ENCODE measurements at places on chromosomes 16 and 17.
A peak's percentile ranks its signal among the peaks of the same experiment; 100 is the strongest.

DNA sequence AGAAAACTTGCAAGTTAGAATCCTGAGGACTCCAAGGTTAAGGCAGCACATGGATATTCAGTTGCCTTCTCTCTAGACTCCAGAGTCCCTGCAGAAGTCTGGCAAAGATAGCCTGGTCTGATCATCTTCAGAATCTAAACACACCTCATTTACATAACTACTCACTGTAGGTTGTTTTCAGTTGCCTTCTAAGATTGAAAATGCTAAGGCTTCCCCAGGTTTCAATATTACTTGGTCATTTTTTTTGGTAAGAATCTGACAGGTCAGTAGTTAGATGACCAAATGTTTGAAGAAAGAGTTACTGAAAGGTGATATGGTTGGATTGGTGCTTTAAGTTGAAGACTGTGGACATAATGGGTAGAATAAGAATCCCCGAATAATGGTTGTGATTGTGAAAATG is 205.4 kb upstream of the KCNJ16 start:
- DNase-seq: no peak

DNA sequence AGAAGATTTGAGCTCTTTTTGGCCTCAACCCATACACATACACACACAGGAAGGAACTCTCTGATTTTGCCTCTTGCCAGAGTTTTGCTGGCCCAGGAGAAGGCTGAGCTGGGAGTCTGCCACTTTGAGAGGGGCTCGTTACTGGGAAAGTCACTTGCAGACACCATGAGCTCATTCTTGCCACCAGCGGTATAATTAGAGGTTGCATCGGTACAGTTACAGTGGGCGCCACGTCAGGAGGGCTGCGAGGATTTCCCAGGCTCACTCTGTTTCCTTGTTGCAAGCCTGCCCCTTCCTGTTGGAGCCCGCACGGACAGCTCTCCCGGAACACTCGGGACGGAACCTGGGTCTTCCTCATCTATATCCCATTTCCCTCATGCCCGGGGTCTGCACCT is 3.1 kb upstream of the SDK2 start:
- peak; percentile 7 for DNase-seq

DNA sequence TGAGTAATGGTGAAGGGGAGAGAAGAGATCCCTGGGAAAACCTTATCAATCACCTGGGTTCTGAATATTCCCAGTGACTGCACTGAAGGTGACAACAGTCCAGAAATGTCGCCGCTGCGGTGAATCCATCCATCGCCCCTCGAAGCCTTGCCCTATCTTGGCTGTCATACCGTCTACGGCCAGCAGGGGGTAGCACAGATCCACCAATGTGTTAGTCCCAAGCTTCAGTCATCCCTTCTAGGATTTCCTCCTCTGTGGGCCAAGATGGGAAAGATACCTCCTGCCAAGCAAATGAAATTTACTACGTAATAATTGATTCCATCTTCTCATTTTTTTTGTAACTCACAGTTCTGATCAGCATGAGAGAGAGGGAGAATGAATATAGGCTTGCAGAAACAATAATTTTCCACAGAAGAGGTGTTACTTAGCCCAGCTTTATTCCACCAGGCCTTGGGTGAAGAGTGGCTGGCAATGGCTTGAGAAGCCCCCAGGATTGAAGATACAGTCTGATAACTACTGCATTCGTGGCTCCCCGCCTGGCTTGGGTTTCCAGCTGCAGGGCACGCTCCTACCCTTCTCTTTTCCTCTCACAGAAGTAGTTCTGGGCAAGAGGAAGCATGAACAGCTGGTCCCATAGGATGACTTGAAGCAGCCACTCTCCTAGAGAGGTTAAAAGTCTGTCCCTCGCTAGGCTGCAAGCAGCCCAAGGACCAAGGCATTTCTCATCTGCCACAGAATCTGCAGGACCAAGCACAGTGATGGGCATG is 2.6 kb upstream of the FMNL1 start:
- DNase-seq: peak; percentile 48

DNA sequence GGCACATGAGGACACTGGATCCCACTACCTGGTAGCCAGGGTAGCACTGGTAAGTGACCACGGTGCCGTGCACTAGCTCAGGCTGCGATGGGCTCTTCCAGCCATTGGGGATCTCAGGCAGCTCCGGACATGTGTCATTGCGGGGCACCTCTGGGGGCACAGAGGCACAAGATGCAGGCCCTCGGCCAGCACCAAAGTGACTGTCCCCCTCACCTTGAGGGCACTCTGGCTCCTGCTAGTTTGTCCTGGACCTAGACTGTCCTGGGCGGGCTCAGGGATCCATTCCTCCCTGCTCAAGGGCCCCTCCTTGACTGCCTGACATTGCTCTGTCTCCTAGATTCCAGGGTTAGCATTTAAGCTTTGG is 6.7 kb upstream of the PHF12 start:
- no peak for DNase-seq

GRCh38 chr16:54174201-54174600 is 112.4 kb downstream of the IRX3 start:
- DNase-seq: no peak

DNA sequence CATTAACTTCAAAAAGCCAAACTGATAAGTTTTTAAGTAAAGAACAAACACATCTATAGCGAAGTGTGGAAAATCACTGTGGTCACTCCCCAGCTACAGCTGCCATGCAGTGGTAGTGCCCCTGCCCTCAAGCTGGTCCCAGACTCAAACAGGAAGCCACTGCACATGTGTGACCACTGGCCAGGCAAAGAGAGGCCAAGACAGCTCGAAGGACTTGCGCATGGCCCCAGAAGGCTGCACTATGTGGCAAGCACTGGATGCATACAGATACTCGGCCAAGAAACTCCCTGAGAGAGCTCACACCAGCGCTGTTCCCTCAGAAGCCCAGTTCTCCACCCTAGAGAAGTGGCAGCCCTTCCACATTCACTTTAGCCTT is 82.4 kb downstream of the ANKRD11 start:
- no peak for DNase-seq

- DNase-seq: no peak
Measured at GRCh38 chr16:7038475-7038874, 294.2 kb upstream of the RBFOX1 start.

GRCh38 chr17:28053044-28053670 is 10.7 kb downstream of the NLK start:
- DNase-seq: no peak

DNA sequence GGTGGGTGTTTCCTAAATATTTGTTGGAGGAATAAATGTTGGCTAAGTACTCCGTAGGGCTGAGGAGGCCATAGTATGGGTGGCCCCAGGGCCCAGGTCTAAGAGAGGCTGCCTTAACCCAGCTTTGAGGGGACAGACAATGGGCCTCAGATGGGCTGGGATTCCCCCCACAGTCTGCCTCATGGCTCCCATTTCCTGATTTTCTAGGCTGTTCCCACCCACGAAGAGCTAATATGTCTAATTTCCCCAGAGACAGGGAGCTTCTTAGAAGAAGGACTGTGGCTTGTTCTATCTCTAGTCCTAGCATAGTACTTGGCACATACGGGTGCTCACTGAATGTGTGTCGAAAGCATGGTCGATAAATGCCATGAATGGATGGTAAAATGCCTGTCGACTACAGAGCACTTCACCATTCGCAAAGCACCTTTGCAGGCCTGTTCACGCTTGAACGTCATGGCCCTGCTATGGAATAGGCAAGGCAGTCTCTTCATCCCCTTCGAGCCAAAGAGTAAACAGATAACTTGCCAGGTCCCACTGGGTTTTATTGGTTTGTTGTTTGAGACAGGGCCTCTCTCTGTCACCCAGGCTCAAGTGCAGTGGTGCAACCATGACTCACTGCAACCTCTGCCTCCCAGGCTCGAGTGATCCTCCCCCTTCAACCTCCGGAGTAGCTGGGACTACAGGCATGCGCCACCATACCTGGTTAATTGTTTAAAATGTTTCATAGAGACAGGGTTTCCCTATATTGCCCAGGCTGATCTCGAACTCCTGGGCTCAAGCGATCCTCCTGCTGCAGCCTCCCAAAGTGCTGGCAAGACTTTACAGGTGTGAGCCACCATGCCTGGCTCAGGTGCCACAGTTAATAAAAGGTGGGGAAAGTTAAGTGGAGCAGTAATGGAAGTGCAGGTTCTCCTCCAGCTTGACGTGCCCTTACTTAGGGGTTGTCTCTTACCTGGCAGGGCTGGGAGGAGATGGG is 9.7 kb downstream of the CHAD start:
- DNase-seq: no peak

- peak; percentile 48 for DNase-seq
Measured at GRCh38 chr16:48611329-48612137, 1.6 kb upstream of the N4BP1 start.

GRCh38 chr16:68997564-68997963 is 107.9 kb upstream of the HAS3 start:
- no peak for DNase-seq

DNA sequence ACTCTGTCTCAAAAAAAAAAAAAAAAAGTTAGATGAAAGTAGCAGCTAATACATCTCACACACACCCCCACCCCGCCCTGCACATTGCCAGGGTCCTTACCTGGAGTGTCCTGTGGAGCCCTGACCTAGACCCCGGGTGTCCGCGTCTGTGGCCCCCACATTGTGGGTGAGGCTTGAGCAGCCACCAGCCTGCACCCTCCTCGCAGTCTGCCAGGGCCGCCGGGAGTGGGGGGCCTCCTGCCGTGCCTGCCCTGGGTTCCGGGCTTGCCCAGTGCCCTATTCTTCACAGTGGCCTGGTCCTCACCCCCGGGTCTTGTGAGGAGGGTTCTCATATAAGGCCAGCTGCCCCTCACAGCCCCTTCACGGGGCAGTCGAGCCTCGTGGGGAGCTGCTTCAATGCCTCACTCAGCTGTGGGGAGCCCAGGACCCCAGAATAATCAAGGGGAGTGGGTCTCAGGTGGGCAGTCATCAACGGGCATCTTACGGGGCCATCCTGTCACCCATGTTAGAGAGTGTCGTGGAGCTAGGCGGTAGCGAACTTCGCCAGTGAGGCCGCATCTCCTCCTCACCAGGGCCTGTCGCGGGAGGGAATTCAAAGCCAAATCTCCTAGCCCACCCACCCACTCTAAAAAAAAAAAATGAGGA is 85.9 kb upstream of the CHMP6 start:
- no peak for DNase-seq

- no peak for DNase-seq
Measured at GRCh38 chr17:19339341-19339815, 23.1 kb downstream of the B9D1 start.

DNA sequence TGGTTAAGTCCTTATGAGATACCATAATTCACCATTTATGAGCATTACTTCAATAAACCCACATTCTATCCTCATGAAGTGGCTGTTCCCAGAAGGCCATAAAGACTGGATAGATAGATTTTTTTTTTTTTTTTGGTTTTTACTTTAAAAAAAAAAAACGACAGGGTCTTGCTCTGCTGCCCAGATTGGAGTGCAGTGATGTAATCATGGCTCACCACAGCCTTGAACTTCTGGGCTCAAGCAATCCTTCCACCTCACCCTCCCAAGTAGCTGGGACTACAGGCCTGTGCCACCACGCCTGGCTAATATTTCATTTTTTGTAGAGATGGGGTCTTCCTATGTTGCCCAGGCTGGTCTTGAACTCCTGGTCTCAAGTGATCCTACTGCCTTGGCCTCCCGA is 102.3 kb downstream of the XYLT1 start:
- DNase-seq: no peak

- no peak for DNase-seq
Measured at GRCh38 chr16:75160386-75160785, 12.1 kb downstream of the ZFP1 start.

DNA sequence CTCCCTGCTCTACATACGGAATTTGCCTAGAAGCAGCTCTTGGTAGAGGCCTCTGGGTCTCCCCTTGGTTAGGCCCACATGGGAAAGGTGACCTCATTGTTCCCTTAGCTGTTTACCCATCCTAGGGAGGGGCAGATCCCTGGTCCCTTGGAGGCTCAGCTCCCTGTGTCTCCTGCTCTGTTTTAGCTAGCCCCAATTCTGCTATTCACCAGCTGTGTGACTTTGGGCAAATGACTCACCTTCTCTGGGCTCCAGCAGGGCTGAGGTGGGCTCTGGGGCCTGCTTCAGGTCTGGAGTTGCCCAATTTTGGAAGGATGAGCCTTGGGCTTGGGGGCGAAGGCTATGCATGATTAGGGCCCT is 3.9 kb downstream of the ABCC3 start:
- no peak for DNase-seq

- no peak for DNase-seq
Measured at GRCh38 chr17:62666061-62666800, 38.8 kb downstream of the MRC2 start.

GRCh38 chr17:17108451-17109049 is 66.3 kb downstream of the MPRIP start:
- no peak for DNase-seq

GRCh38 chr17:66964930-66965800 is 658 bp downstream of the CACNG4 start:
- peak; percentile 53 for DNase-seq

DNA sequence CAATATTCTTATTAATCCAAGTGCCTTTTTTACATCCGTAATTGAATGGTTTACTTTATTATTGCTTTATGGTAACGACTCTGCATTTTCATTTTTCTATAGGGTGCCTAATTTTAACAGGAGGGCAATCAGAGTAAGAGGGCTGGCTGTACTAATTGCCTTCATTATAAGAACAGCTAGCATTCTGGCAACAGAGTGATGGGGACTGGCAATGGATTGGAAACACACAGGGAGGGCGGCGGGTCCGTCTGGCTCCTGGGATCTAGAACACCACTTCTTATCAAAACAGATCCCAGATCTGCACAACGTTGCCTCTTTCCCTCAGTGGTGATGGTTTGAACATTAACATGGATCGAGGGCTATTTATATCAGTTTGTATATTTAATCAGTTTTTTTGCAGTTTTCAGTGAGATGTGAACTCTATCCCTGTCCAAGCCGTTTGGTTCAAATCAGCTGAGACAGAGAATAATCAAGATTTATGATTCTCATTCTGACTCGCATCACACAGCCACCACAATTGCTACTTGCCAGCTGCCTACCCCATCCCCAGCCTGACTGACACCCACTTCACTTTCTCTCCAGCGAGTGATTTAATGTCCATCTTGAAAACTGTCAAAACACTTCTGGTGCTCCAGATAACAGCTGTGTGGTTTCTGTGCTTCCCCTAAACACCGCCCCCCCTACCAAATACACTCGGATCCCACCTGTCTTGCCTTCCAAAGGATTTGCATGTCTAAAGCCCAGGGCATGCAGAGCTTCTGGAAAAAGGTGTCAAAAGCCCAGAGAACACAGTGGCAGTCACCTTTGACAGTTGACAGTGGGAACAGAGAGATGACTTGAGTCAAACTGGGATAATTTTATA is 327.9 kb downstream of the HS3ST4 start:
- DNase-seq: no peak

DNA sequence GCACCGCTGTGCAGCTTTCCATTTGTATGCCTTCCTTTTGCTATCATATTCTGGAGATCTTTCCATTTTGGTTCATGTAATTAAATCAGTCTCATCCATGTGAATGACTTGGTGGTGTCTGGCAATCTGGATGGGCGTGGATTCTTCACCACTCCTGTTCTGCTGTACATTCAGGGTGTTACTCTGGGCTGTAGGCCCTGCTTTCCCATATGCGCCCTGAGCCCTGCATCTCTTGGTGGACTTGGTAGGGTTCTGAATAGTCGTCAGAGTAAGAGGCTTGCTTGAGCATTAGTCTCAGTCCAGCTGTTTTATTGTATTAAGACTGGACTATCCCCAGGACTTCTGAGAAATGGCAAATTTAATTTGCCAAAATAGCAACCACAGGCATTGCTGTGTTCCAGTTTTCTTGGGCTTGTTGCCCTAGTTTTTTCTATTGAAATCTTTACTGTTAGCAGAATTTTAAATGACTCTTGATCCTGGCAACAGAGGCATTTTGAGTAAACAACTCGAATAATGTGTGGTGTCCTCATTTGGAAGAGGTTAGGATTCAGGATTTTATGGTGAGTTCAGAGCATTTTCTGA is 14.9 kb downstream of the BANP start:
- DNase-seq: no peak
